Stimulated activated CD8-positive, alpha-beta memory T cell treated with anti-CD3 and anti-CD28 coated beads, Interleukin-15, amount 100 ng/mL, for 4 hours (primary cell): ENCODE measurements at places on chromosomes 6 and 20.

DNA sequence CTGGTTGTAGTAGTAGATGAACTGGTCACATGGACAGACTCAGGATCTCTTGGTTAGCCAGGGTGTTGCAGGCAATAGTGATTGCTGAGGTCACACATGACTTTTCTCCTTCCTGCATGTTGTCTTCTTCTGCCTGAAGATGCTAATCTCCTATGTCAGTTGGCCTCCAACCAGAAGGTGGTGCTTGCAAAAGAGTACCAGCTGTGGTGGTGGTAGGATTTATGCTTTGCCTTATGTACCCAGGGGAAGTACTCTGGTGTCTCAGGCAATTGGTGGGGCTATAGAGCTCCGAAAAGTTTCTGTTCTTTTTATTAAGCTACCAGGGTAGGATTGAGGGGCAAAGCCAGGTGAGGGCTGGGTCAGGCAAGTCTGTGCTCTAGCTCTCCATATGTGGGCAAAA is 98.5 kb downstream of the CARMIL1 start:
- DNase-seq: no peak

GRCh38 chr6:89250239-89250638 is 33.1 kb upstream of the GABRR1 start:
- no peak for DNase-seq

- DNase-seq: no peak
These were observed 30.7 kb downstream of the KIF25 start for GRCh38 chr6:168028181-168028580.

DNA sequence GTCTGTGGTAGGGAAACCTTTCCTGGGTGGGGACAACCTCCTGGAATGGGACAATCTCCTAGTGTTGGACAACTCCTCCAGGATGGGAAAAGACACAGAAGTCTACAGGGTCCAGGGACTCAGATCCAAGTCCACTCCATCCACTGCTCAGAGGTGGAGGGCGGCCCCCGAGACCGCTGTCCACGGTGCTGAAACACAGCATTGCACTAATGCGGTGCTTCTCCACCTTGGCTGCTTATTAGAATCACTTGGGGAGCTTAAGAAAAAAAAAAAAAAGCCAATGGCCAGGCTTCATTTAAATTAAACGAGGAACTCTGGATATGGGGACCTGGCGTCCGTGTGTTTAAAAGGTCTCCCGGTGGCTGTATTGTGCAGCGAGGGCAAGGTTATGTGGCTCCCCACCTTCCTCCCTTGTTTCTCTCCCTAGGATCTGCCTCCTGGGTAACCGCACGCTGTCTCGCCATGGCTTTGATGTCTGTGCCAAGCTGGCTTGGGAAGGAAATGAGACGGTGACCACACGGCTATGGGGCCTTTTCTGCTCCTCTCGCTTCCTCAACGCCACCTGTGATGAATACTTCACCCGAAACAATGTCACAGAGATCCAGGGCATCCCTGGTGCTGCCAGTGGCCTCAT is 12.0 kb downstream of the SLC12A5 start:
- no peak for DNase-seq

- no peak for DNase-seq
These were observed 13.2 kb upstream of the NEDD9 start for GRCh38 chr6:11245381-11246256.

DNA sequence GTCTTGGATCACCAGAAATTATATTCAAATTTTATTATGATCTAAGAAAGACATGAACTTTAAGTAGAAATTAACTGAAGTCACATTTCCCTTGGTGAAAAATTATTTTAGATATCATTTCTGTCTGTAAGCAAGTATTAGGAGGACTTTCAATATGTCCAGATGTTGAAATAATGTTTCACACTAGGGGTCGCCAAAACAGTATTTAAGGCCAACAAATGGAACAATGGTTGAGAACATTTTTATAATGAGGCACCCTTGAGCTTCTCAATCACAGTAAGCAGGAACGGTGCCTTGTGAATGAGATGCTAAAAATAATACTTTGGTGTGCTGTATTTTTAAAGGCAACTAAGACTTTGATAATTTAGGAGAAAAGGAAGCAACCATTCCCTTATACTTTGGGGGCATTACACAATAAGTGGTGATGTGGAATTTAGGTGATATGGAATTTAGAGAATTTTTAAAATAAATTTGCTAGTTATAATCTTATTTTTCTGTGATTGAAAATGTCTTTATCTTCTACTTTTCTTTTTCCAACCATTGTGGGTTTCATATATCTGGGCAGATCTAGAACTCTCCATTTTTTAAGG is 9.6 kb upstream of the SF3B5 start:
- no peak for DNase-seq

DNA sequence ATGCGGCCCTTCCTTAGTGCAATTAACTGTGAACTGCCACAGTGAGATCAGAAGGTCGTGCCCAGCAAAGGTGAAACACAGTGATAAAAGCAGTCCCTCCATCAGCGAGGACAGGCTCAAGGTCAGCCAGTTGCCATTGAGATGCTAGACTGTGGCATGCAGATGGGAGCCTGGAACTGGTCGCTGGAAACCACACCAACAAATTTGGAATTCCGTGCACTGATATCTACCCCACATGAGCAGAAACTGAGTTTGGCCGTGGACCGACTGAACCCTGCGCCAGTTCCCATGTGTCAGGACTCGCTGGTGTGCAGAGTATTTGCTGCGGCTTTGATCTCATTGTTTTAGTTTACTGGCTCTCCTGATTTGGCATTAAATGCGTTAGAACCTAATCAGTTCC is 125.6 kb upstream of the QKI start:
- DNase-seq: no peak

- DNase-seq: no peak
These were observed 75.5 kb downstream of the CD164 start for GRCh38 chr6:109306733-109307132.

DNA sequence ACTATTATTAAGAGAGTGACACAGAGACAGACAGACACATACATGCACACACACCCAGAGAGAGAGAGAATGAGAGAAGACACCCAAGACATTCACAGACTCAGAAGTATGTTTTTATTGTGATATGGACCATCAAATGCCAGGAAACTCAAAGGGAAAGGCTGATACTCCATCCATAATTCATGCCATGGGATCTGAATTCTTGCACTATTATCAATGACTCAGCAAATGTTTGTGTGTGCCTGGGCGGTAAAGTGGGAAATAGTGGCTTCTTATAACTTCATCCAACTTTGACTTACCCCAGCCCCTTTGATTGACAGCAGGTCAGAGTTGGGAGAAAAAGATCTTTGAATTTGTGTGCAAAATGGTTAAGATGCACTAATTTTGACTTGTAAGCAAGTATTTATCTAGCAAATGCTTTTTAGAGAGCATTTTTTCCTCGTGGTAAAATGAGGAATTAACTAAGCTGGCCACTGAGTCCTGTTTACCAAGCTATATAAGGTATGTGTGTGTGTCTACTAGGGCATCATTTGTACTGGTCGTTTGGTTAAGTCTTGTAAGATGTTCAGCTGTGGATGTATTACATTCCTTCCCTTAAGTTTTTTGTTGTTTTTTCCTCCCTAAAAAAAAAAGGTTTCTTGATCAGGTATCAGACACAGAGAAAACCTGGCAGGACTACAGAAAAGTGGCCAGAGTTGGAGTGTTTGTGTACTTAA is 3.0 kb upstream of the CCN2 start:
- no peak for DNase-seq

- DNase-seq: no peak
These were observed 280.0 kb upstream of the TBX18 start for GRCh38 chr6:85044361-85044760.

- no peak for DNase-seq
These were observed 200.1 kb downstream of the HIVEP2 start for GRCh38 chr6:142744836-142745235.

DNA sequence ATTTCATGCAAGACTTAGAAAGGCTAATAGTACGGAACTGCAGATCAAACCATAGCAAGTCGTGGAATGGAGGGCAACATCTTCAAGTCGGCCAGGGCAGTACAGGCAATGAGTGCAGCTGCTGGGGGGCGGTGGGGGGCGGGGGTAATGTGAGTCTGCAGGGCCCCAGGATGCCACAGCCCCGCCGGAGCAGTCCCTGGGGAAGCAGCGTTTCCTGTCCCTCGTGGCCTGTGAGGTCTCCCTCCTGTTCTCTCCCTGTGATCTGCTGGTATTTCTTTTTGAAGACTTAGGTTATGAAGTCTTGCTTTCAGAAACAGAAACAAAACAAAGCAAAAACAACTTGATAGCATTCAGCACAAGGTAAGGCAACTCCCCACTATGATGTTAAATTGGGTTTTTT is 351.9 kb downstream of the FOXA2 start:
- DNase-seq: no peak

DNA sequence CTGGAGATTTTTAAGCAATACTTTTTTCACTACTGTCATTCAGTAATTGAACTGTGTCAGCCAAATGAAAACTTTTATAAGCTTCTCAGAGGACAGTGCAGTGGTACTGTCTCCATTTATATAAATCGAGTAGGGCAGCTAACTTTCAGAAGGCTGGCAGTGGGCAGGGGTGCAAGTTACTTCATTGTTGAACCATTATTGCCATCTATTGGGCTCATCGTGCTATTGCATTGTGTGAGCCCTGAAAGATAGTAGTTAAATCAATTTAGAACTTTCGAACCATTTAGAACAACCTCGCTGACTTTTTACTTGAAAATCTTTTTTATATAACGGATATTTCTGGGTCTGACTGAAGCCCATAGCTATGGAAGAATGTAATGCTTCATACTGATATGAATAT is 347.8 kb upstream of the PLCB4 start:
- DNase-seq: no peak

GRCh38 chr6:169810066-169810989 is 58.9 kb downstream of the ERMARD start:
- no peak for DNase-seq

DNA sequence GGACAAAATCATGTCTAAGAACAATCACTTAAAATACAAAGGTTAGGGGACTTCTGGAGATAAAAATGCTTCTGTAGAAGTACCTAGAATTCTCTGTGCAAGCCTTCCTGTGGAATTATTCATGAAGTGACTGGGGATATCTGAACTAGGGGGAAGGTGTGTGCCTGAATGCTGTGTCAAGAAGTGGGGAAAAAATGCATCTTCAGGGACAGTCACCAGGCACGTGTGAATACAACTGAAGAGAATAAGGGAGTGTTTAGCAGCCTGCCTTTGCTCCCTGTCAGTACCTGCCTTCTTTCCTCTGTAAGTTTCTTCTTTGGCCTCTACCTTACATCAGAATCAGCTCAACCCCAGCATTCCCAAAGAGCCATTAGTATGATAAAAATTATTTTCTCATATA is 201.0 kb downstream of the ASCC3 start:
- no peak for DNase-seq

GRCh38 chr20:42530855-42531448 is 658.8 kb downstream of the PTPRT start:
- no peak for DNase-seq

- no peak for DNase-seq
These were observed 11.7 kb downstream of the VNN2 start for GRCh38 chr6:132746048-132746447.

DNA sequence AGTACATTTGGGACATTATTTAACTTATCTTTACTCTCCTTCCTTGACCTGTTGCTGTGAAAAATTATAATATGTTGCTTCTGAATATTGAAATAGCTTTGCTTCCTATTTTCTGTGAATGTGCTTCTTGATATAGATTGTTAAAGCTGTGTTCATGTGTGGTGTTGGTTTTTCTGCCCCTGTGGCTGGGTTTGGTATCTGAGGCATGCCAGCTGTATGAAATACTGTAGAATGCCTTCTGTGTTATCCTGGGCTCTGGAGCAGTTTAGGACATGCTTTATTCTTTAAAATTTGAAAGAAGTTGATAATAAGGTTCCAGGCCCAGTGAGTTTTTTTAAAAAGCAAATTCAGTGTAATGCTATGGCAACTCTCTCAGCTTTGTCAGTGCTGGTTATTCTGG is 71.7 kb downstream of the HIVEP1 start:
- no peak for DNase-seq

DNA sequence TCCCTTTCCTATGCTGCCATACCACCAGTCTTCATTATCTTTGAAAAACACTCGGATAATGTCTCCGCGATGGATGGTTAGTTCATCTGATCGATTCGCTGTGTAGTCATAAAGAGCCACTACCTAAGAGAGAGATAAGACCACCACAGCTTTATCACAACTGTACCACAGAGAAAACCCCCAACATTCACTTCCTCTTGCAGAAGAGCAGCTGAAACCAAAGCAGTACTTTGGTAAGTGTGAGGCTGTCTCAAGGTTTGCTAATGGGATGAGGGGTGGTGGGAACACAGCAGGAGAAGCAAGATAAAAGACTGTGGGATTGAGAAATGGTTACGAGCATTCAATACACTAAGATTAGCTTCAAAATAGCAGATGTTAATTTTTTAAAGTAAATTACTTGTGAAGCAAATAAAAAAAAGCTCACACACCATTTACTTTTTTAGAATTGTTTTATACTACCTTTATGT is 142.1 kb downstream of the MYB start:
- no peak for DNase-seq

DNA sequence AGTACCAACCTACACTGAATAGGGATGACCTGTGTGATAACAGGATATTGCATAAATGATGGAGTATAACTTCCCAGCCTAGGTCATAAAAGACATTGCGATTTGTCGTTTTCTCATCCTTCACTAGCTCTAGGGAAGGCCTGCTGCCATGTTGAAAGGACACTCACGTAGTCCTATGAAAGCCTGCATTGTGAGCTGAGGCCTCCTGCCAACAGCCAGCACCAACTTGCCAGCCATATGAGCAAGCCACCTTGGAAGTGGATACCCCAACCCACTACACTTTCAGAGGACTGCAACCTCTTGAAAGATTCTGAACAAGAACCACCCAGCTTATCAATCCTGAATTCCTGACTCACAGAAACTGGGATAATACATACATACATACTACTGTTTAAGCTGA is 3.5 kb upstream of the PANK2 start:
- DNase-seq: no peak

- DNase-seq: no peak
These were observed 7.3 kb upstream of the DOK5 start for GRCh38 chr20:54468082-54468481.

- no peak for DNase-seq
These were observed 58.8 kb upstream of the VGLL2 start for GRCh38 chr6:117206522-117206921.

GRCh38 chr20:44071057-44071456 is 115.9 kb downstream of the JPH2 start:
- DNase-seq: no peak

DNA sequence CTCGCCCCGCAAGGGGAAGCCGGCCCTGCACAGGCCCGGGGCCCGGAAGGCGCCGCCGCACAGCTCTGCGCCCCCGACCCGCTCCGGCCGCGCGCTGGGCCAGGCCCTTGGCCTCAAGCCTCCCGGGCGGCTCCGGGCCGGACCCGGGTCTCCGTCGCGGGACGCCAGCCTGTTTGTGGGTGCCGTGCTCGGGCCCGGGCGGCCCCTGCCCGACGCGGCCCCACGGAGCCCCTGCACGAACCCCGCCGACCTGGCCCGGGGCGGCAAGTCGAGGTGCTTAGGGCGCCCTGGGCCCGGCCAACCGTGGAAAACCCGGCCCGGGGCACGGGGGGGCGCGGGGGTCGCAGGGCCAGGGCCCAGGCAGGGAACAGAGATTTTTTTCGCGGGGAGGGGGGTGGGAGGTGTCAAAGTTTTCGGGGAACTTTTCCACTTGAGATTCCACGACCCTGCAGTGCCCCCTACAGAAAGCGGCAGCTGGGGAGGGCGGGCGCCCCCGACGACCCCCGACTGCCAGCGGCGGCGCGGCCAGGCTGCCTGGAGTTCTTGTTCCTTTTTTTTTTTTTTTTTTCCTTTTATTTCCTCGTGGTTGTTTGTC is 805 bp upstream of the STX16 start:
- DNase-seq: no peak
